Thyroid gland (tissue), 4 donors: ENCODE measurements at places on chromosomes 3 and 15.

DNA sequence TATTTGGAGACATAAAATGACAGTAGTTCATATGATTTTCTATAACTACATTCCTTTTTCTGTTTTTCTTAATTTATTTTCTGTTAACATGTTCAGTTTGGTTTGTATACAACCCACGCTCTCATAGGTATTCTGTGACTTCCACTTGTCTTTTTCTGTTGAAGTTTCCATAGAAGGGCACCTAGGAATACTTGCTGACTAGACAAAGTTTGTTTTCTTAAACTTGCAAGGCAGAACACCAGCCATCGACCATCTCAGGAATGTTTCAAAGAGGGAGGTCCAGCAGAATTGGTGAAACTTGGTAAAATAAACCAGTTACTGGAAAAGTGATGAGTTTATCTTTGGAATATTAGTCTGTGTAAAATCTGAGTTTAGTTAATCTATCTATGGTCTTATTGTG, 403.2 kb upstream of the CADM2 start:
- no peak overlapping the region for H3K27ac ChIP-seq
- H3K4me3 ChIP-seq = no peak overlapping the region
- H3K27me3 ChIP-seq = no peaks in the 10 kb centered on the region
- no peak for DNase-seq
- no peaks in the 10 kb centered on the region for H3K36me3 ChIP-seq

DNA sequence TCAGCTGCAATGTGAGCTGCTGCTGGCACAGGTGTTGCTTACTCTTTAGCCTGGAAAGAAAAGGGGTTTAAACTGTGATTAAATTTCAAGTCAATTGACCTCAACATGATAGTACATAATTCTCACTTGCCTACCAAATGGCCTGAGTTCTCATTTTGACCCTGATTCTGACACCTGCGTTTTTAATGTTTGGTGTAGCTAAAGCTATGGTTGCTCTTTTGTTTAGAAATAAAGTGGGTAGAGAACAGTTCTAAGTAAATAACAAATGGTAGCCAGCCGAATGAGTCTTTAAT, 100.8 kb upstream of the SOX2 start:
- no peaks in the 10 kb centered on the region for H3K27me3 ChIP-seq
- DNase-seq = no peak
- no peaks in the 10 kb centered on the region for H3K4me1 ChIP-seq
- H3K36me3 ChIP-seq = no peaks in the 10 kb centered on the region
- no peak overlapping the region for H3K27ac ChIP-seq
- H3K4me3 ChIP-seq = no peak overlapping the region

GRCh38 chr3:13274125-13274524, 146.0 kb downstream of the NUP210 start:
- no peaks in the 10 kb centered on the region for H3K4me1 ChIP-seq
- H3K36me3 ChIP-seq = no peaks in the 10 kb centered on the region
- H3K4me3 ChIP-seq = no peak overlapping the region
- no peaks in the 10 kb centered on the region for H3K27me3 ChIP-seq

DNA sequence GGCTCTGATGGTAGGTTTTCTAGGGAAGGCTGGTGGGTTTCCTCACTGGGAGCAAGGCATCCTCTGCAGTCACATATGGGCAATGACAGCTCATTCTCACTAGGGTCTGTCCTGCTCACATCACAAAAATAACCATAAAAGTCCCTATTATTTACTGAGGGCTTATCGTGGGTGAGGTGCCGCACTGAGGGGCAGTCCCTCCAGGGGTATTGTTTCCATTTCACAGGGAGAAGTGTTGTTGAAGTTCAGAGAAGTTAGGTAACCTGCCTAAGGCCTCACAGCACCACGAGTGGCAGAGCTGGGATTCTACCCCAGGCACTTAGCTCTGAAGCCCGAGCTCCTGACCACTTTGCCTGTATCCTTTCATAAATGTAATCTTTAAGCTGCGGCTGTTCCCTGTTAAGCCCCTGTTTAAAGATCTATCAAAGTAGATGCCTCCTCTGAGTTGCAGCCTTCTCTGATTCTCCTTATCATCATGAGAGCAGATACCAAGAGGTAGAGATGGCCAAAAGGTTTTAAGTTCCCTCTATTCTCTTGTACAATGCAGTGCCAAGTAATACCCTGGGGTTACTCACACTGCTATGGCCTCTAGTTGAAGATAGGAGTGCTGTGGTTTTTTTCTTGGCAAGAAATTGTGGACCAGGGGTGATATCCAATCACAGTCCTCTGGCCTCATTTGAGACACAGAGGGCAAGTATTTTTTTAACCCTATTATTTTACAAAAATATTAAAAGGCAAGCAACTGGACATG, 107.0 kb downstream of the RPLP1 start:
- H3K4me3 ChIP-seq = no peak overlapping the region
- no peak overlapping the region for H3K27ac ChIP-seq
- peaks cover 11% of the 10 kb centered on the region for H3K4me1 ChIP-seq
- no peaks in the 10 kb centered on the region for H3K27me3 ChIP-seq

DNA sequence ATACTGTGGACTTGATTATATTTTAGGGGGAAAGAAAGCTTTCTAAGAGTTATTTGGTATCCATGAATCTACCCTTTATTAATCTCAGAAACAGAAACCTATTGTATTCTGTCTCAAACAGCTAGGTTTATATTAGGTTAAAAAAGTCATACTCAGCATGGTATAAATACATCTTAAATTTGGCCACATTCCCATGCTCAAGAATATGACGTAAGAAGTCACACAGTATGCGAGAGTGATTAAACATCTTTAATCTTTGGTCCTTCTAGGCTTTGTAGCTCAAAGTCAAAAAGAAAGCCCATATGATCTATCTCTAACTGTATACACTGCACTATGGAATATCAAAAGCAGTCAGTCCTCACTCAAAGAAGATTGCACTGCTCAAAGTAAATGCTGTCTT, 131.4 kb downstream of the EPHA3 start:
- no peak overlapping the region for H3K4me3 ChIP-seq
- H3K36me3 ChIP-seq = no peaks in the 10 kb centered on the region
- no peaks in the 10 kb centered on the region for H3K4me1 ChIP-seq
- no peaks in the 10 kb centered on the region for H3K27me3 ChIP-seq
- no peak for DNase-seq

DNA sequence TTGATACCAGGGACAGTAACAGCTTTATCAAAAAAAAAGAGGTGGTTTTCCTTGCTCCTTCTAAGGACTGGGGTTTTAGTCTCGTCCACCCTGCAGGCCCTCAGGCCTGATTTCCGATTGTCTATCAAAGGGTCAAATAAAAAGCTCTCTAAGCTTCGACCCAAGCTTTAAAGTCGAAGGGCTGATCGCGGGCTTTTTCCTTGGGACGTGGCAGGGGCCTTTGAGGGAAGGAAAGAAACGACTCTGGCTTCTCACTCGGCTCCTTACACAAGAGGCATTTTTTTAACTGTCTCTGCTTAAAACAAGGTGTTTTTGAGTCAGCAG, 354 bp upstream of the KLHL24 start:
- peaks cover 26% of the 10 kb centered on the region for H3K4me1 ChIP-seq
- DNase-seq = no peak
- no peaks in the 10 kb centered on the region for H3K36me3 ChIP-seq
- H3K27ac ChIP-seq = peak overlapping the region; percentile 100
- H3K27me3 ChIP-seq = no peaks in the 10 kb centered on the region

DNA sequence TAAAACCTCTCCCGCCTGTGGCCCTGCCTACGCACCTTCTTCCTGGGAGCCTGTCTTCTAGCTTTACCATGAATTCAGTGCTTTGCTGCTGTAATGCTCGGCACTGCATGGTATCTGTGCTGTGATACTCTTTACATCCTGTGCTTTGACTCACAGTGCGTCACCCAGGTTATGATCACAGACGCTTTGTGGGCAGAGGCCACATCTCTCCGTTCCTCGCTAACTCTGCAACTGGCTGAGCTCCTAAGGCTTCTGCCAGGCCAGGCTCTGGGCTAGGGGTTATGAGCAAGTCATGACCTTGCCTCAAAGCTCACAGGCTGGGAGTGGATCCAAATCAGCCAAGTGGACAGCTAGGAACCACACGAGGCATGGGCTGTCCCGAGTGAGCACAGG, 23.2 kb downstream of the SPTBN5 start:
- no peak overlapping the region for H3K4me3 ChIP-seq
- no peaks in the 10 kb centered on the region for H3K4me1 ChIP-seq
- H3K27me3 ChIP-seq = no peaks in the 10 kb centered on the region
- H3K36me3 ChIP-seq = no peaks in the 10 kb centered on the region
- peak; percentile 42 for DNase-seq

DNA sequence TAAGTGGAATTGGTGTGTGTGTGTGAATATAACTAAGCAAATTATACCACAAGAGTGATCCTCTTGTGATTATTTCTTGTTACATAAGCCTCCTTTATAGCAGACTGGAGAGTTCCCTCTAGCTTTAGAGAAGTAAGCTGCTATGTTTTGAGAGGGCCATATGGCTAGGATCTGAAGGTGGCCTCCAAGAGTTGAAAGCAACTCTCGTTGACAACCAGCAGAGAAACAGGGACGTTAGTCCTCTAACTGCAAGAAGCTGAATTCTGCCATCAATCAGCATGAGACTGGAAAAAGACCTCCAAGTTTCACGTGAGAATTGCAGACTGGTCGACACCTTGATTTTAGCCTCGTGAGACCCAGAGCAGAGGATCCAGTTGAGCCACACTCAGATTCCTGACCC, 278.5 kb upstream of the ZNF717 start:
- no peak overlapping the region for H3K27ac ChIP-seq
- H3K4me1 ChIP-seq = no peaks in the 10 kb centered on the region
- H3K36me3 ChIP-seq = no peaks in the 10 kb centered on the region
- DNase-seq = no peak
- H3K27me3 ChIP-seq = no peaks in the 10 kb centered on the region

GRCh38 chr3:123027292-123028232, at the start of gene SEMA5B:
Gene SEMA5B (minus strand): TSS chr3:123027763. CDS start chr3:122961263, 66,500 bp downstream.
- H3K4me3 ChIP-seq = peak within 1 kb of the TSS; percentile 33
- peaks cover 20% of the 10 kb centered on the region for H3K4me1 ChIP-seq
- H3K27me3 ChIP-seq = peaks cover 4% of the 10 kb centered on the region
- H3K36me3 ChIP-seq = no peaks in the 10 kb centered on the region
- DNase-seq = peak; percentile 39

GRCh38 chr15:22811640-22812039, 25.2 kb downstream of the NIPA1 start:
- H3K27ac ChIP-seq = no peak overlapping the region
- peaks cover 11% of the 10 kb centered on the region for H3K4me1 ChIP-seq
- no peaks in the 10 kb centered on the region for H3K27me3 ChIP-seq
- no peak overlapping the region for H3K4me3 ChIP-seq
